ENCODE measurements at places on chromosomes 6 and 20.

DNA sequence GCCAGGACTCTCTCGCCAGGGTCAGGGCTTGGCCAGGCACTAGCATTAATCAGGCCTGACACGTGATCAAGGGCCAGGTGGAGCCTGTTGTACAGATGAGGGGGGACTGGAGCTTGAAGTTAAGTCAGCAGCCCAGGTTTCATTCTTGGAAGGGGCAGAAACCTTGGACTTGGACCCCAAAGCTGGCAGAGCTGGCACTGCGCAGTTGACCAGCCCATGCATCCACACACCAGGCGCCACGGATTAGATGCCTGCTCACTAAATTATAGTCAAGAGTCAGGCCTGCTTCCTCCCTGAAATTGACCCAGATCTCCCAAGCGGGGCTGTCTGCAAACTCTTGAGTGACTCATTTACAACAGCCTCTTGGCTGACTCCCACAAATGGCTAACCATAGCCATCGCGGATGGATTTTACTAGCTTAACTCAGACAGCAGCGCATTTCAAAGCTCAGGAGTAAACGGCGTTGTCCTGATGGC lies 4.1 kb upstream of the TAF4 start:
- no peak for DNase-seq

- DNase-seq, result no peak
Observed at GRCh38 chr6:18270216-18270615, 5.9 kb upstream of the DEK start.

- DNase-seq, result no peak
Observed at GRCh38 chr20:46648903-46649649, 2.2 kb downstream of the SLC13A3 start.

DNA sequence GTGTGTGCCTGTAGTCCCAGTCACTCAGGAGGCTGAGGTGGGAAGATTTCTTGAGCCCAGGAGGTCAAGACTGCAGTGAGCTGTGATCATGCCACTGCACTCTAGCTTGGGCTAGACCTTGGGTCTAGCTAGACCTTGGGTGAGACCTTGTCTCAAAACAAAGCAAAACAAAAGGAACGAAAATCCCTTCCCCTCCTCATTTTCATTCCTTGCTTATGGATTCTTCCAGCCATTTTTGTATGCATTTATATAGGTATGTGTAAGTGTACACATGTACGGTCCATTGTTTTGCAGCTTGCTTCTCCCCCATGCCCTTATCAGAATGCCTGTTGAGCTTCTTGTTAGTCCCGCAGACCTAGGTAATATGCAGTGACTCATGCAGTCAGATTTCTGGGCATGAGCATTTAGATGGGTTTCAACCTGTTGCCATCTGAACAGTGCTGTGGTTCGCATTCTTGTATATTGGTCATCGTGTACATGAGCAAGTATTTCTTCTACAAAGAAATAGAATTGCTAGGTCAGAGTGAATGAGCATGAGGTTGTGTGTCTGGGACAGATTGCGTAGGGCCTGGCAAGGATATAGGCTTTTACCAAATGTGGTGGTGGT lies 73.2 kb downstream of the ATRN start:
- no peak for DNase-seq

DNA sequence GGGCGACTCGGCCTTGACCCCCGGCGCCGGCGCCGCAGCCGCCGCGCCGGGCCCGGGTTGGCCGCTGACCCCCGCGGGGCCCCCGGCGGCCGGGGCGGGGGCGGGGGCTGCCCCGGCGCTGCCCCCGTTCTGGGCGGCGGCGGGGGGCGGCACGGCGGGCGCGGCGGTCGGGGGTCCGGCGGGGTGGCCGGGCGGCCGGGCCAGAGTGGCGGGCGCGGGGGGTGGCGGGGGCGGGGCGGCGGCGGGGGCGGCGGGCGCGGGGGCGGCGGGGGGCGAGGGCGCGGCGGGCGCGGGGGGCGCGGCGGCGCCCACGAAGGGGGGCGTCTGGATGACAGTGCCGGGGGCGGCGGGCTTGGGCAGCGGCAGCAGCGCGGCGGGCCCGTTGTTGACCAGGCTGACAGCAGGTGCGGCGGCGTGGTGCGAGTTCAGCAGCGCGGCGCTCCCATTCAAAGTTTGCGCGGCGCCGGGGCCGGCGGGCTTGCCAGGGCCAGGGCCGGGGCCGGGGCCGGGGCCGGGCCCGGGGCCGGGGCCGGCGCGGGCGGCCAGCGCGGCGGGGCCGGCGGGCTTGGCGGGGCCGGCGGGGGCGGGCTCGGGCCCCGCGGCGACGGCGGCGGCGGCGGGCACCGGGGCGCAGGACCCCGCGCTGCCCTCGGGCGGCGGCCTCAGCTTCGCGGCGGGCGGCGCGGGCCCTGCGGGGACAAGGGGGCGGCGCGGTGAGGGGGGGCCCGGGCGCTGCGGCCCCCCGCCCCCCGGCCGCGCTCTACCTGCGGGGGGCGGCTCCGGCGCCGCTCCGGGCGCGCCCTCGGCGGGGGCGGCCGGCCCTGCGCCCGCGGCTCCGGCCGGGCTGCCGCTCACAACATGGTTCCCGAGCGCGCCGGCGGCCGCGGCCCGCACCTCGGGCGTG lies 659 bp downstream of the TAF4 start:
- DNase-seq, result peak; percentile 20

DNA sequence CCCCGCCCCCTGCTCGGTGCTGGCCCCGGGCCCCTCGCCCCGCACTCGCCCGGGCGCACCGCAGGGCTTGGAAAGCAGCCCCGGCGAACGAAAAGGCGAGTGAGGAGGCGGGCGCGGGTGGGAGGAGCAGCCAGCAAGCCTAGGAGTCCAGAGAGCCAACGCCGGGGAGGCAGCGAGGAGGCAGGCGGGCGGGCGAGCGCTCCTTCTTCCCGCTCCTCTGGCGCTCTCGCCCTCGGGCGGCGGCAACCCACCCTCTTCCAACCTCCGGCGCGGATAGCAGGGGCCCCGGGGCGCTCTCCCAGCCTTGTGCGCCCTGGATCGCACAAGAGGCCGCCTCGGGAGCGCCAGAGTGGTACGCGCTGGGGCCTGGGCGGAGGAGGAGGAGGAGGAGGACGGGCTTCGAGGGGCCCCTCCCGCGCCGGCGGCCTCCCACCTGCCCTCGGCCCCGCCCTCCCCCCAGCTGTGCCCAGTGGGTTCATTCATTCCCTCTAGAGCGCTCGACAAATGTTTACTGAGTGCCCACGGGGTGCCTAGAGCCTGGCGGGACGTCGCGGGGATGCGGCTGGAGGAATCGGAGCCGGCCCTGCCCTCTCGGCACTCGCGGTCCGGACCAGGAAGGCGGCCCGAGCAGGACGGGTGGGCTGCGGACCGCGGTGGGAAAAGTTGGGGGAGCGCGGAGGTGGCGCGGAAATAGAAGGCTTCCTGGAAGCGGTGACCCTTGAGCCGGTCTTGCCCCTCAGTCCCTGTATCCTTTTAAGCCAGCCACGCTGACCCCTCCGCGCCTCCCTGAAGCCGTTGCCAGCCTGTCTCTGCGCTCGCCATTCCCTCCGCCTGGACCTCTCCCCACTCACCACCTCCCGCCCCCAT lies at the start of gene BMP7:
BMP7 (minus strand) TSS at position 351 of the 867 bp plus-strand sequence. CDS start 519 bp downstream, outside the sequence.
- no peak for DNase-seq

DNA sequence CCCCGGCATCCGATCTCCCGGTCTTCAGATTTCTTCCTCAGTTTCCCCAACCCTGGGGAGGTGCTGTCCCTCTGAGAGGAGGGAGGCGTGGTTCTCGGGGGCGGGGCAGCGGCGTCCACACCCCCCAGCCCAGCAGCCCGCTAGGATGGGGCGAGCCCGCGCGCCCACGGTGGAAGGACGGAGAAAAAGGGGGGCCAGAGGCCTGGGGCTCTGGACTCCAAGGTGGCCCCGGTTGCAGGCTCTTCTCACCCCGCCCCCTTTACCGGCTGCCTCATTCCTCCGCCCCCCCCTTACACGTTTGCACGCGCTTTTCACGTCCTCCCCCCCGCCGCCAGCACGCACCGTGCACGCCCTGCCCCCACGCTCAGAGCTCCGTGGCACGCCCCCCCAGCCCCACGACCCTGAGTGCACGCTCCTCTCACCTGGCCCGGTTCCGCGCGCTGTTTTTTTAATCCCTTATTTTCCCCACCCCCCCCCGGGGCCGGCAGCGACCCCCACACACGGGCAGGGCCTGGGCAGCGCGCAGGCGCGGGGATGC lies 402 bp downstream of the ZBTB12 start:
- DNase-seq, result no peak

DNA sequence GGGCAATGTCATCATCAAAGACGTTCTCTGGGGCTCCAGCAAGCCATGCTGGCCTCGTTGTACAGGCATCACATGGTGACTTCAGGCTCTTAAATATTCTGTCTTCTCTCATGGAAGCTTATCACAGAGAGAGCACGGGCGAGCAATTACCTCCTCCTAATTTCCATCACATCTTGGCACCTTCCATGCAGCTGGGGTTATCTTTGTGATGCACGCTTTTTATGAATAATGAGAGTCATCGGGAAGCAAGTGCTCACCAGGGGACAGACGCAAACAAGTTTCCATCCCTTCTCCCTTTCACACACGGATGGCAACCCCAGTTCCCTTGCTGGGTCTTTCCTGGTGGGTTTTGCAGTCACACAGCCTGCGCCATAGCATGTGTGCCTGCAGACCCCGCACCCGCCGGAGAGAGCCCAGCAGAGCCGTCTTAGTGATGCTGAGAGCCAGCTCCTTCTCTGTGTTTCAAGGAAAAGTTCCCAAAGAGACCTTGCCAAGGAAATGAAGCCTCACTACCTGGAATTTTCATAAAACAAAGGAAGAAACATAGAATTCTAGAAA lies 116.3 kb upstream of the AFDN start:
- DNase-seq, result no peak

DNA sequence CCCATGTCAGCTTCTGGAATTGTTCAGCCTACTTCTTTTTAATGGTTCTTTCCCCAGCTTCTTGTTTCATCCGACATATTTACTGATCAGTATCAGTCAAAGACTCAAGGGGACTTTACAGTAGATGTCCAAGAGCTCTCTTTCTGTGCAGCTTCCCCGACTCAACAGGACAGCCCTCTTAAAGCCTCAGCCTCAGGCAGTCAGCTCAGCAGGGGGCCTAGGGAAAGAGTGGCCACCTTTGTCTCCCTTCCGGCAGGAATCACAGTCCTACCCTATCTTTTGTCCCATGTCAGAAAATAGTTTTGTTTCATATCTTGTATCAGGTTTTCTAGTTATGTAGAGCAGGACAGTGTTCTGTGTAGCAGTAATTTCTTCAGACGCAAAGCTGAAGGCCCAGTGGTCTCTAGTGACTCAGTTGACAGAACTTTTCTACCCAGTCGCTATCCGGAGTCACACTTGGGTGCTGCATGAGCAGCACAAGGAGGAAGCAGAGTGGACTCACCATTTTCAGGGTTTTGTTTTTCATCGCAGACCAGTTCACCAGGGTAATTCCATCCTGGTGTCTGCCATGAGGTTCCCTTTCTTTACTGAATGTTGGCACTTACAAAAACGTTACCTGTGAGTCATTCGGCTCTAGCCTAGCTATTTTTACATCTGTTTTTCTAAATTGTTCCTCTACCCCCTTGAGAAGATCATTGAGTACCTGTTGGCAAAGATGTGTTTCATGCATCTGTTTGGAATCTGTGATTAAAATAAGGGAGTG lies 47.7 kb downstream of the SPATA2 start:
- DNase-seq, result no peak

- no peak for DNase-seq
Observed at GRCh38 chr6:41637194-41638001, 870 bp upstream of the MDFI start.
